ENCODE measurements at places on chromosomes 2 and 18. TPM values are rescaled to one million over a fixed set of nuclear protein-coding genes. Genes with fewer than 3 reads are reported as not detected.

DCDC2C gene
- not detected for total RNA-seq

SPATA3 gene
- total RNA-seq, result not detected

FNDC4 gene
- total RNA-seq, result not detected

CPO gene
- 0.22 TPM for total RNA-seq

GKN1 gene
- total RNA-seq, result not detected

ATG16L1 gene
- 87.3 TPM for total RNA-seq

CYP26B1 gene
- not detected for total RNA-seq

SPP2 gene
- not detected for total RNA-seq

B3GNT7 gene
- 0.22 TPM for total RNA-seq

GRCh38 chr18:52499016-52499415, 159.0 kb downstream of the DCC start:
- DNase-seq, result no peak

DNA sequence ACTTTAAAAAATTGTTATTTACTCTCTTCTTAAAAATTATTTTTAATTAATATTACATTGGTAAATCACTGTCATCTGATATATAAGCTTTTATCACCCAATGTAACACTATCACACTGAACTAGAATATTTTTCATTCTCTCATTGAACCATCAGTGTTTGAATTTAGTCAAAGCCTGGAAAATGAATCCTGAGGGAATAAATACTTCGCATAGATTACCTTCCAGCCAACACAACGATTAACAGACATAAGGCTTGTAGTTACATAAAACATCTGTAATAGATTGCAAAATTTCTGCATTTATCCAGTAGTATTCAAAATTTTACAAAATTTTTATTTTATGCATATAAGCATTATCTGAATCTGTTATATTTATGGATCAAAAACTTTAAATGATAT, 314.9 kb downstream of the ERBB4 start:
- DNase-seq, result no peak

GRCh38 chr2:20222014-20222768, 2.7 kb downstream of the SDC1 start:
- DNase-seq, result no peak

- DNase-seq, result no peak
Measured at GRCh38 chr2:125070726-125071505, 1045.8 kb downstream of the CNTNAP5 start.

- DNase-seq, result no peak
Measured at GRCh38 chr2:85713836-85714235, 19.7 kb downstream of the GNLY start.

- DNase-seq, result no peak
Measured at GRCh38 chr2:157936406-157936805, 60.3 kb upstream of the ACVR1 start.

GRCh38 chr2:38528008-38528442, 74.7 kb downstream of the HNRNPLL start:
- no peak for DNase-seq

DNA sequence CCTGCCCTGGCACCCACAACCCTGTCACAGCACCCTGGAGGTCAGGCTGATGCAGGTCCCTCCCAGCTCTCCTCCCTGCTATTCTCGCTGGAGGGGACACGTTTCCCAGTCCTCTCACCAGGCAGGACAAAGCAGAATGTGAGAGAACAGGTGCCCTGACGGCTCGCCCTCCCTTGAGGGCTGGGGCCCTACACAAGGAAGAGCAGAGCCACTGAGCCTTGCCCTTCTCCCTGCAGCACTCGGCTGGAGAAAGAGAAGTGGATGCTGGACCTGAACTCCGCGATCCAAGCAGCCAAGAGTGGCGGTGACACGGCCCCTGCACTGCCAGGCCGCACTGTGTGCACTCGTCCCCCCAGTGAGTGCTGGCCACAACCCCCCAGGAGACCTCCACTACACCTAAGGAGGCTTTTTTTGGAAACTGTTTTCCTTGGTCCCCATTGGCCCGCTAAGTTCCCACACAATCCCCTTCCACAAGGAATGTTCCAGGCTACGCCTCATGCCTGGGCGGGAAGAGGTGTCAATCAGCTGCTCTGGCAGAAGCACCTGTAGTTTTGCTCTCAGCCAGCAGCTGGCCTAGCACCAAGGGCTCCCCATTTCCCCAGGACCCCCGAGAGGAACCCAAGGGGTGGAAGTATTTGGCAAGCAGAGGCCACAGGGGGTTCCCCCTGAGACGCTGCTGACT, 17.4 kb downstream of the STK25 start:
- DNase-seq, result no peak

DNA sequence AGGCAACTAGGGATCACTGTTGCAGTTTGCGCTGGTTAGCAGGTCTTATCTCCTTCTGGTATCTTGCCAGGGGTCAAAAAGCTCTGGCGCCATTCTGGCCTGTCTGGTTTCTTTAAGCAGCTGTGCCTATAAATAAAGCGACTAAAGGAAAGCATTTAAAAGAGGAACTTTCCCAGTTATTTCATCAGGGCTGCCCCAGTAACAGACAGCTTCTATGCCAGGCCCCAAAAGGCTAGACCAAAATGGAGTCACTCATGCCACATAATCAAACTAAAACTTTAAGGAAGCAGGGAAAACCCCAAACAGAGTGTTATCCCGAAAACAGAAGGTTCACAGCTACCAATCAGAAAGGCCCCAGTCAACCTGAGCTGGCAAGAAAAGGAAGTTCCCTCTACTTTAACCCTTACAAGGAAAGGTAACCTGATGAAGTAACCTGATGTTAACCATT, 41.2 kb upstream of the HNRNPA3 start:
- no peak for DNase-seq

GRCh38 chr2:204104811-204105210, 168.2 kb downstream of the ICOS start:
- no peak for DNase-seq

DNA sequence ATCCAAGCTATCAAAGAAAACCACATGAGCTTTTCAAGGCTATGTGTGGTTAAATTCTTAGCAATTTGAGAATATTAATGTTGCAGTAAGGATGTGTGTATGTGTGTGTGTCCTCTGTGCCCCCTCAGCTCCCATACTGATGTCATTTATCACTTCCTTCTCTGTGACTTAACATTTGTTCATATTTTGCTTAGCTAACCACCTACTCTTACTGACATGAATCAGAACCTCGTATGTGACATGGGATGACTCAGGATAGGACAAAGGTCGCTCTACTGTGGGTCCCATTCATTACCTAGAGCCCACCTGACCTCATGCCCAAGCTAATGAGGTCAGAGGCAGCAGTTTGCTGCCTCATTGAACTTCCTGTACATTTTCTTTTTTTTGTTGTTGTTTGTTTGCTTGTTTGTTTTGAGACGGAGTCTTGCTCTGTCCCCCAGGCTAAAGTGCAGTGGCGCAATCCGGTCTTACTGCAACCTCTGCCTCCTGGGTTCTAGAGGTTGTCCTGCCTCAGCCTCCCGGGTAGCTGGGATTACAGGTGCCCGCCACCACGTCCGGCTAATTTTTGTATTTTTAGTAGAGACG, 36.3 kb downstream of the MOGAT1 start:
- DNase-seq, result no peak

- no peak for DNase-seq
Measured at GRCh38 chr18:48994044-48994651, 43.4 kb upstream of the SMAD7 start.

GRCh38 chr2:241218131-241219029, 29.9 kb downstream of the ANO7 start:
- peak; percentile 23 for DNase-seq

DNA sequence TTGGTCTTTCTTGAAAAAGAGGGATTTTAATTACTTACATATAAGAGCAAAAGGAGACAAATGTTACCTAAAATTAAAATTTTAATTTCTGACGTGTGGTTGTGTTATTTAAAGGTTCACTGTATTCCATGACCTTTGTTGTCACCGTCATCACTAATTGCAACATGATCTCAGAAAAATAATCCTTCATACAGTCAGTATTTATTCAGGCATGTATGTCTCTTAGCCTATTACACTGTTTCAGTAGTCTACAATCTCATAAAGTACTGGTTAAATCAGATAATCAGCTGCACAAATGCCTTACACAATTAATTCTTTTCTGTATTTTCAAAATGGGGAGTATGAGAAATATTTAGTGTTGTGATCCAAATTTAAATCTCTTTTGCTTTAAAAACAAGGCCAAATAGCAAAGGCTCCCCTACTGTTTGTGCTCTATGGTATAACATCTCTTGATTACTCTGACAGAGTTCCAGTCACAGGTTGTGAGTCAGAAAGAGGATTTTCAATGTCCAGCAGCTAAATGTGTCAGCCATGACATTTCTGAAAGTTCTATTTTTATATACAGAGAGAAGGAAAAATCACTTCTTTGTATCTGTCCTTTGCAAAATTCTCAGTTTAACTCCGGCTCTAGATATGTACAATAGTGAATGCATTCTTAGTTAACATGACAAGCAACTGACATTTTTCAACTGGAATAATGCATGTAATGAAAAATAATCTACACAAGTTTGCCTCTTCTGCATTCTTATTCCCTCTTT, 184.0 kb downstream of the FIGN start:
- no peak for DNase-seq

DNA sequence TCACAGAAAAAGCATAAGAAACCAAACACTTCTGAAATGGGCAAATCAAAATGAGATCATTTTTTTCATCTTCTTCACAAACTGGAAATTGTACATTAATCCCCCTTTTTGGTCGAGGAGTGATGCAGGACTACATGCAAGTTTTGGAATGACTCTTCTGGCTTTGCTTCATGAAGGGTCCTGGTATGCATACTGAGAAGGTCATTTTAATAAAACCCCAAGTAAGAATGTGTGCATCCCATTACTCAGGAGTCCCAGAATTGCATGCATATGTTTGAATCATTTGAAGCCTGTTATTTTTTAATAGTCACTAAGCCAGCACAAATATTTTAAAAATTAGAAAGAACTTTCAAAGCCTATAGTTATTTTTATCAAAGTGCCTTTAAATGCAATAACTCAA, 16.7 kb upstream of the EHBP1 start:
- no peak for DNase-seq

- DNase-seq, result no peak
Measured at GRCh38 chr2:119508756-119509155, 15.5 kb downstream of the SCTR start.

- no peak for DNase-seq
Measured at GRCh38 chr2:179744401-179744800, 117.0 kb downstream of the ZNF385B start.

DNA sequence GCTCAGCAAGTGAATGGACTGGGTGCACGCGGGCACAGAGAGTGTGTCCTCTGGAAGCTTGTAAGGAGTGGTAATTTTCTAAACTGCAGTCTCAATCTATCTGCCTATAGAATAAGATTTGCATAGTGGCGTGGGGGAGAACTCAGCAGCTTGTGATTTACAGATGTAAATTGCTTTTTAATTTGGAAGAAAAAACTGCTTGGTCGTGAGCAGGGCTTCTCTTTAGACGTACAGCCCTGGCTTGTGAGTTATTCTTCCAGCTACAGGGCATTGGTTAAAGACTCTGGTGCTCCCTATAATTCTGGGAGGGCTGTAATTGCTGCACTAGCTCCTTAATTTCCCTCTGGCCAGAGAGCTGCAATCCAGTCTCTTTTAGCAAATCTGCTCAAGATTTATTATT, 84.9 kb downstream of the MARCO start:
- no peak for DNase-seq

- no peak for DNase-seq
Measured at GRCh38 chr2:240356700-240357640, 78.5 kb upstream of the GPC1 start.

GRCh38 chr2:224086226-224086914, 47.3 kb upstream of the SERPINE2 start:
- no peak for DNase-seq

DNA sequence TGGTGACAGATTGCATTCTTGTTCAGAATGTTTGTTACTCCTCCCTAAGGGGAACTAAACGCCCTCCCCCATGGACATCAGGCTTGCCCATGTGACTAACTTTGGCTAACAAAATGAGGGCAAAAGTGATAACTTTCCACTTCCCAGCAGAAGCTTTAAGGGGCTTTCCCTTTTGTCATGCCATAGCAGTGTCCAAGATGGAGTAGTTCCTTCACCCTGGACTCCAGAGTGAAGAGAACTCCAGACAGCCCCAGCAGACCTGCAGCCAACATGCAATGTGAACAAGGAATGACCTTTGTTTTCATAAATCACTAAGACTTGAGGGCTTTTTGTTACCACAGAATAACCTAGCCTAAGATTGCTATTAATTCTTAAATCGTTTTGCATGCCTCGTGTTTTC, 163.5 kb downstream of the ZEB2 start:
- DNase-seq, result no peak

DNA sequence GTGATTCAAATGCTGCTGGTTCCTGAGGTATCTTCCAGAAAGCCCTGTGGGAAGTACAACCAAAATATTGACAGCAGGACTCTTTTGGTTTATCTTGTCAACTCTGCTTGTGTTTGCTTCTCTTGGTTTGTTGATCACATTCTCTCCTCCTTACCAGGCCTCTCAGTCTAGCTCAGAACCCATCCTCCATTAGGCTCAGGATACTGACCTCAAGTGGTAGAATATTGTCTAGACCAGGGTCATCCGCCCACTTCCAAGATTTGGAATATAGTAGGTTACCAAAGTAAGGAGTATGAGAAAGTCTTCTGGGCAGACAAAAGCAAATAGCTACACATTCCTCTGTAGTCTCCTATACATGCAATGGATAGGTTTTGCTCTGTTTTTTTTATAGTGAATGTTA, 56.6 kb downstream of the XIRP2 start:
- DNase-seq, result no peak

- no peak for DNase-seq
Measured at GRCh38 chr2:24546669-24547068, 55.6 kb downstream of the NCOA1 start.

DNA sequence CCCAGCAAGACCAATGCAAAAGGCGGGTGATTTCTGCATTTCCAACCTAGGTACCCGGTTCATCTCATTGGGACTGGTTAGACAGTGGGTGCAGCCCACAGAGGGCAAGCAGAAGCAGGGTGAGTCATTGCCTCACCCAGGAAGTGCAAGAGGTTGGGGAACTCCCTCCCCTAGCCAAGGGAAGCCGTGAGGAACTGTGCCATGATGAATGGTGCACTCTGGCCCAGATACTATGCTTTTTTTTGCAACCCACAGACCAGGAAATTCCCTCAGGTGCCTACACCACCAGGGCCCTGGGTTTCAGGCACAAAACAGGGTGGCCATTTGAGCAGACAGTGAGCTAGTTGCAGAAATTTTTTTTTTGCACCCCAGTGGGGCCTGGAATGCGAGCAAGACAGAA, 662.6 kb upstream of the ACVR2A start:
- DNase-seq, result peak; percentile 54

DNA sequence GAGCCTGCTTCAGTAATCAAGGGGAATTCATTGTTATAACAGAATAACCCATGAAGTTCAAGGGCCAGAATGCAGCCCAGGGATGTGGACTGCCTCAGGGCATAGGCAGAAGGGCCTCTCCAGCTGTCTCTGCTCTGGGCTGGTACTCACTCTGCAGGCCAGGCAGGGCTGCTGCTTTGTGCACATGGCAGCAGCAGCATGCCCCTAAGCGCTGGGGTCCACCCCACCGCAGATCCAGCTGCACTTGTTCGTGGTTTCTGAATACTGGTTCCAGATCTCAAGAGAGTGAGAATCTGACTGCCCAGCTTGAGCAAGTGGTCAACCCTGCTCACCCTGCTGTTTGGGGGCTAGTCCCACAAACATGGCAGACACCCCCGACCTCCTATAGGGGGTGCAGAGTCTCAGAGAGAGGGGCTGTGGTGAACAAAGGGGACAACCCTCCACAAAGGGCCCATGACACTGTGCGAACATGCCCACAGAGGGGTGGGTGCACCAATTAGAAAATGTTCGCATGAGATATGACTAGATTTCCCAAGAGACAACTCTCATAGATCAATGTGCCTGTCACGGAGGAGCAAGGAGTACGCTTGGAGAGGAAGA, 87.3 kb downstream of the ACTR3 start:
- no peak for DNase-seq

GRCh38 chr2:8039732-8040131, 642.1 kb upstream of the ID2 start:
- DNase-seq, result no peak

Measured in T-helper 17 cell (primary cell).